ENCODE measurements at places on chromosomes 6 and 20.

DNA sequence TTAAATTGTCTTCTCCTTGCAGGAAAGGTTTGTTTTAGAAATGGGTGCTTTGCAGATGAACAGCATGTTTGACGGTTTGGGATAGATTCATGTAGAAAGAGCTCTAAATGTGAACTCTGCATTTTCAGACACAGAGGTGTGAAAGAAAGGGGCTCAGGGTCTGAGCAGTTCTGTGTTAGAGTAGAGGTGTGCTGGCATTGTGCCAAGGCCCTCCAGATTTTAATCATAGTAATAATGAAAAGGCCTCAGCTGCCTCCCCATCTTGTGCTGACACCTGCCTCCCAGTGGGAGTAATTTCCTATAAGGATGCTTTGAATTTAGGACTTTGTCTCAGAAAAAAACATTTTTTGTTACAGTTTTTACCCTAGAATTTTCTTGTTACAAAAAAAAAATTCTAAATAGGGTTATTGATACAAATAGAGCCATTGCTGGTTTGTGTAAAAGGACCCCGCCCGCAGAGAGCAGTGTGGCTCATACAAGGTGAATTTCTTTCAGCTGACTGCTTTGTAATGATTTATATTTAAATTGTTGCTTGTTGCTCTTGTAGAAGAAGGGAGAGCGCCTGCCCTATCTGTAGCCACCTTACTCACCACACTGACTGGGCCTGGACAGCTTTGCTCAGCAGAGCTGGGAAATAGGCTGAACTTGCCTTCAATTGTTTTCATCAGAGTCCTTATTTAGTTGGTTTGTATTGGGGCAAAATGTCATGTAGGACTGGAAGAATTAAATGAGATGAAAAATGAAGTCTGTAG is 294.5 kb downstream of the ZFAND3 start:
- DNase-seq: no peak

- DNase-seq: no peak
Observed at GRCh38 chr6:2034256-2034655, 211.1 kb downstream of the GMDS start.

- no peak for DNase-seq
Observed at GRCh38 chr6:141953072-141953471, 179.7 kb upstream of the GJE1 start.

DNA sequence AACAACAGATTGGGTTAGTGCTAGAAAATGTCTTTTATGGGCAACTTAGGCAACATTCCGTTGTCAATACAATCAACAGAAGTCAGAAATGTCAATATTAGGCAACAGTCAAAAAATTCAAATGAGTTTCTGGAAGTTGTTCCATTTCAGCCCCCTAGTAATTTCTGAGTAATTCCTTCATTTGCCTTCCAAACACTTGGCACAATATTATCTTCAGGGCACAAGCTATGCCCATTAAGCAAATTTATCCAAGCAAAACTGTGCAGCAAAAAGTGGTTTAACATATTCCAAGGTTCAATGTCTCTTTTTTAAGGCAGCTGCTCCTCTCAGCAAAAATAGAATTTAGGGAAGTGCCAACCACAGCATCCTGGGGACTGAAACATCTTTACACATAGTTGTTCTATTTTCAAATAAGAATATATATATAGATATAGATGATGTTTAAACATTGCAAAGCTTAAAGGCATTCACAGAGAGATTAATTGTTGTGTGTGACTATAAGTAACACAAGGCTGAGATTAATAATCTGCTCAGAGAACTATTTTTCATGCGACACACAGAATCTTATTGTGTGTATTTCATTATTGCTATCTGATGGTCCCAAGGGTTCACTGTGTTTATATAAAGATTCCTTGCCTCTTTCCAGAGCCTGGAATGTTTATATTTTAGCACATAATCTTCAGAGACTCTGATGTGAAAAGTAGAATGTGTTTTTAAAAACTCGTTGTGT is 75.2 kb upstream of the ADTRP start:
- no peak for DNase-seq

DNA sequence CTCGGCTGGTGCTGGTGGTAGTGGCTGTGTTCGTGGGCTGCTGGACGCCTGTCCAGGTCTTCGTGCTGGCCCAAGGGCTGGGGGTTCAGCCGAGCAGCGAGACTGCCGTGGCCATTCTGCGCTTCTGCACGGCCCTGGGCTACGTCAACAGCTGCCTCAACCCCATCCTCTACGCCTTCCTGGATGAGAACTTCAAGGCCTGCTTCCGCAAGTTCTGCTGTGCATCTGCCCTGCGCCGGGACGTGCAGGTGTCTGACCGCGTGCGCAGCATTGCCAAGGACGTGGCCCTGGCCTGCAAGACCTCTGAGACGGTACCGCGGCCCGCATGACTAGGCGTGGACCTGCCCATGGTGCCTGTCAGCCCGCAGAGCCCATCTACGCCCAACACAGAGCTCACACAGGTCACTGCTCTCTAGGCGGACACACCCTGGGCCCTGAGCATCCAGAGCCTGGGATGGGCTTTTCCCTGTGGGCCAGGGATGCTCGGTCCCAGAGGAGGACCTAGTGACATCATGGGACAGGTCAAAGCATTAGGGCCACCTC is 8.8 kb downstream of the NPBWR2 start:
- no peak for DNase-seq

GRCh38 chr20:5114403-5114802 is 5.4 kb downstream of the PCNA start:
- DNase-seq: no peak

DNA sequence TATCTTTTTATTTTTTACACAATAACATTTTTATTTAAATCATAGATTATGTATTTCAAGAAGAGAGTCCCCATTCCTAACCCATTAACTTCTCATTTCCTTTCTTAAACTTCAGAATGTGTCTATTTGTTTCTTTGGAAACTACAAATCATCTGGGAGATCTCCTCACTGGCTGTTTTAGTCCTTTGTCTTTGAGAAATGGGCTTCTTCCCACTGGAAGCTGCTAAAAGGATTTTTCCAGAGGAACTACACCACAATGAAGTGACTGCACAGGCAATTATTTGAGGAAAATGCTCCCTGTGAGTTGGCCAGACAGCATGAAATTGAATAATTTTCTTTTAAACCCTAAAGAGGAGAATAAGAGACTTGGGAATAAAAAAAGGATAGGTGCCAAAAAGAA is 119.1 kb downstream of the TENT5A start:
- DNase-seq: no peak

- no peak for DNase-seq
Observed at GRCh38 chr6:157242791-157243190, 80.5 kb downstream of the TMEM242 start.

DNA sequence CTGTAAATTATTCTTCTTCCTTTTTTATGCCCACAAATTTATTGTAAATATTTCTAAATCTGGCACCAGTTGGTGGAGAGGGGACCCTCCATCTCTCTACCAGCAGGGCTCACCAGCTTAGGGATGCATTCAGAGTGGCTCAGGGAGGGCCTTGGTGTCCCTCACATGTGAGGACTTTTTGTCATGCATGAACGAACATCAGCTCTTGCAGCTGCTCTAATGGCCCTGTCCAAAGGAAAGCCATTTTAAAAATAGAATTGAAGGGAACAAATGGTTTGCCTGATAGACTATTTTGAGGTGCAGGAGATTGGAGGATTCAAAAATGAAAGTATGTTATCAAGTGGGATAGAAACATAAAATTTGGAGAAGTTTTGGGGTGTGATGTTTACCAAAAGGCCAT is 37.5 kb upstream of the KLHL31 start:
- DNase-seq: no peak

- no peak for DNase-seq
Observed at GRCh38 chr6:38184585-38185080, 365.1 kb downstream of the ZFAND3 start.

GRCh38 chr6:139710556-139710955 is 336.1 kb upstream of the CITED2 start:
- no peak for DNase-seq

GRCh38 chr6:82484001-82484400 is 120.4 kb downstream of the TPBG start:
- DNase-seq: no peak

DNA sequence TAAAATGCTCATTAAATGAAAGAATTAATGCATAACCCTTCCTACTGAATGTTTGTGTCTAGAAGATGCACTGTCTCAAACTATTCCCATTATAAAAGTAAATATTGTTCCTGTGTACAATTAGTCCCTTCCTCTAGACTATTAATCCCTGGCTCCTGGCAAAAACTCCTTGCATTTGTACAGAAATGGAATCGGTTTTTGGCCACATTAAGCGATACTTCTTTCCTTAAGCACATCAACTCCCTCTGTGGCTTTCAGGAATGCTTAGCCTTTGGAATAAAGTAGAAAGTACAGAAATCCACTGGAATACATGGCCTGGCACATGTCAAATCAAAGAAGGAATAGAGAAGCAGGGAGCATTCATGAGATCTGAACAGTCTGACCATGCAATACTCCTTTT is 179.8 kb downstream of the GMPR start:
- DNase-seq: no peak

- no peak for DNase-seq
Observed at GRCh38 chr6:156901309-156902019, 124.3 kb downstream of the ARID1B start.

DNA sequence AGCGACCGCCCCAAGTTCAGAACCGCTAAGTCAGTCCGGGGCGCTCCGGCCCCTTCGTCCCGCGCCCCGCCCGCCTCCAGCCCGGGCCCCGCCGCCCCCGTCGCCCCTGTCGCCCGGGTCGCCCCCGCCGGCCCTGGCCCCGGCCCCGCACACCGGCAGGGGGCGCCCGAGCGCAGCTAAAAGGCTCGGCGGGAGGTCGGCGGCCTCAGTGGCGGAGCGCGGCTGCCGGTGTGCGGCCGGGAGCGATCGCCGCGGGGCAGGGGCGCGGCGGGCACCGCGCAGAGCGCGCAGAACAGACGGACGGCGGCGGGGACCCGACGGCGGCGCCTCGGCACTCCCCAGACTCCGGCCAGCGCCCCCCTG is at the start of gene FNDC1:
Gene FNDC1, plus strand, starts transcription at position 208 of the 363 bp plus-strand sequence. CDS start 197 bp downstream, outside the sequence.
- DNase-seq: no peak

DNA sequence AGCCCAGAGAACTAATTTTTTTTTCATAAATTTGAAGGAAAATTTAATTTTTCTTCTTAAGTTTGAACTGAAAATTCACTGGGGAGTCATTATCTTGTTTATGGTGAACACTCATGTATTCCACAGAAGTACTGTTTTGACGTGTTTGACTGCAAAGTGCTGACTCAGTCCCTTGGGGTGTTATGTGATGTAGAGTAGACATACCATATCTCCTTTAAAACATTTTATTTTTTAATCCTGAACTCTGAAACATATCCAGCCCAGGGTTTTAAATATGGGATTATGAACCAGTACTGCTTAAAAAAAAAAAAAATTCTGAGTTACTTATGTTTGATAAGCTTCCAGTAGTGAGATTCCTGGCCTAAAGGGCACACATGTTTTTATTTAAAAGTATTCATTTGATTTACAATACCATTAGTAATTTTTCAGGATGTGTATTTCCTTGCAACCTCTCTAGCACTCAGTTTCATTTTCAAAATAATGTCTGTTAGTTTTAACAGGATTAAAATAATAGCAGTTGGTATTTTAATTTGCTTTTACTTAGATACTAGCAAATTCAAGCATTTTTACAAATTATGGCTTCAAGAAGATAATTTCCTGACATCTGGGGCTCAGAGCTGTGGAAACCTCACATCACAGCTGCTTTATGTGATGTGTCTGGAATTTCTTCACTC is 81.7 kb upstream of the PDE10A start:
- DNase-seq: no peak

- DNase-seq: no peak
Observed at GRCh38 chr6:35677456-35677855, 11.3 kb downstream of the FKBP5 start.

DNA sequence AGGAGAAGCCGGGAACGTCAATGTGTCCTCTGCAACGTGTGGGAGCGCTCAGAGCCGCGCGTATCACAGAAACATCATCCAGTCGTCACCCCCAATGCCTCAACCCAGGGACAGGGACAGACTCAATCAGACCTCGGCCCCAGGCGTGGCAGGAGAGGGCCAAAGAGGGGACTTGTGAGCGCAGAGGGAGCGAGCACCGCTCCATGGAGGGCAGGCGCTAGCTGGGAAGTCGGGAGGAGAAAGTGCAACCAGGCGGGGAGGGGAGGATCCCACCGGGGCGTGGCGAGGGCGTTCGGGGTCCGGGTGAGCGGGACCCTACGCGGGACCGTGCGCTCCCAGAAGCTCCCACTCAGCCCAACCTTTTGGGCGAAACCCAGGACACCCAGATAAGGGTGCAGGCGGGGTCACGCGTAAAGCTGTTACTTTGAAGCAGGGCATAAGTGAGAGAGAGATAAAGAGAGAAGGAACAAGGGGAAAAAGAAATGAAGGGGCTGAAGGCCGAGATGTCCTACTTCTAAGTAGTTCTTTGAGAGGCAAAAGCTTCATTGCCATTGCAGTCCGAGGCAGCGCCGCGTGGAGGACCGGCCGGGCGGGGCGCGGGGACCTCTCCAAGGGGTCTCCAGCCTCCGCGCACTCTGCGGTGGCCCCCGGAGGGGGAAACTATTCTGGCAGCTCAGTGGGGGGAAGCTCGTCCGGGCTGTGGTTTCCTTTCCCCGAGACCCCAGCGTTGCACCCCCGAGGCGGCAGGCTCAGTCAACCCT is 862 bp upstream of the SOBP start:
- DNase-seq: no peak

DNA sequence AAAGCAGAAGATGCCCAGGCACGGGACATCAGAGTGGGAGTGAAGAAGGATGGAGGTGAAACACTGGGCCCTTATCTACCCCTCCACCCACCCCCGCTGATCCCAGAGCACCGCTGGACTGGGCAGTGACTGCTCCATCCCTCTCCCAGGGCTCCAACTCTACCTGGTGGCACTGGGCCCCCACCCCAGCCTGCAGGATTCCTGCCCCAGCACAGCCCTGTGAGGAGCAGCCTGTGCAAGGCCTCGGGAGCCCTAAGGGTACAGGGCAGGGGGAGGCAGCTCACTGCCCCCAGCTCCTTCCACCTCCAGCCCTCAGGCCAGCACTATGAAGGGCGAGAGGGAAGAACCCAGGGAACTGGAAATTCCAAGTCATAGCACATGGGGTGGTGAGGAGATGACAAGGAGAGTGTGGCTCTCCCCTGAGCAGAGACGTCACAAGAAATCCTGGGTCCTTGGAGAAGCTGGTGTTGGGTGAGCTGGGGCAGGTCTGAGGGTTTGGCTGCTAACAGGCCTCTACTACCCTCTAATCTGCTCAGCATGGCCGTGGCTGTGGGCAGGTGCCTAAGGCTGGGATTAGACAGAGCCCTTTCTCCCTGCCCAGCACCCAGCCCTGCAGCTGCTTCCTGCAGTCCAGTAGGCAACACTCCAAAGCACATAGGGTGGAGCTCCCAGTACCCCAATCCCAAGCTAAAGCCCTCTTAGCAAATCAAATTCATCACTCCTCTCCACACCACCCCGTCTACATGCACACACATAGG is 3.5 kb downstream of the CST3 start:
- no peak for DNase-seq

DNA sequence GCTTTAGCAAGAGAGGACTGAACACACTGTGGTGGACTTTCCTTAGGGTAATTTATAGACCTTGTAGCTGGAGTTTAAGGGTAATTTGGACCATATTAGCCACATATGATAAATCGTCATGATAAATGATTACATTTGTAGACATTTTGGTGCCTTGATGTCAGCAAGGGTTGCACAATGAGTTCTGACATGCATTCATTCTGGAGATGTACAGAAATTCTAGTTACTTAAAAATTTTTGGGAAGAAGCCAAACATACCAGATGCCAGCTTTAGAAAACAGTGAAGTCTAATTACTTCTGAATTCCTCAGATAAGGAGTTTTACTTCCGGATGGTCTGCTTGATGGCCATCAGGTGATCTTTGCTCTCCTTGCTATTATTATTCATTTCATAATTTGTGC is 653.1 kb downstream of the TBC1D32 start:
- no peak for DNase-seq

- no peak for DNase-seq
Observed at GRCh38 chr20:36461600-36462439, 79.5 kb upstream of the MYL9 start.

Measured in Panc1 (cell line).